ENCODE measurements at places on chromosomes 2 and 18. TPM values are rescaled to one million over a fixed set of nuclear protein-coding genes. Genes with fewer than 3 reads are reported as not detected.
A peak's percentile ranks its signal among the peaks of the same experiment; 100 is the strongest.

Gene PGAP1
- total RNA-seq = 65.0 TPM

GRCh38 chr2:63012541-63012940, 38.1 kb upstream of the OTX1 start:
- no peak for DNase-seq

DNA sequence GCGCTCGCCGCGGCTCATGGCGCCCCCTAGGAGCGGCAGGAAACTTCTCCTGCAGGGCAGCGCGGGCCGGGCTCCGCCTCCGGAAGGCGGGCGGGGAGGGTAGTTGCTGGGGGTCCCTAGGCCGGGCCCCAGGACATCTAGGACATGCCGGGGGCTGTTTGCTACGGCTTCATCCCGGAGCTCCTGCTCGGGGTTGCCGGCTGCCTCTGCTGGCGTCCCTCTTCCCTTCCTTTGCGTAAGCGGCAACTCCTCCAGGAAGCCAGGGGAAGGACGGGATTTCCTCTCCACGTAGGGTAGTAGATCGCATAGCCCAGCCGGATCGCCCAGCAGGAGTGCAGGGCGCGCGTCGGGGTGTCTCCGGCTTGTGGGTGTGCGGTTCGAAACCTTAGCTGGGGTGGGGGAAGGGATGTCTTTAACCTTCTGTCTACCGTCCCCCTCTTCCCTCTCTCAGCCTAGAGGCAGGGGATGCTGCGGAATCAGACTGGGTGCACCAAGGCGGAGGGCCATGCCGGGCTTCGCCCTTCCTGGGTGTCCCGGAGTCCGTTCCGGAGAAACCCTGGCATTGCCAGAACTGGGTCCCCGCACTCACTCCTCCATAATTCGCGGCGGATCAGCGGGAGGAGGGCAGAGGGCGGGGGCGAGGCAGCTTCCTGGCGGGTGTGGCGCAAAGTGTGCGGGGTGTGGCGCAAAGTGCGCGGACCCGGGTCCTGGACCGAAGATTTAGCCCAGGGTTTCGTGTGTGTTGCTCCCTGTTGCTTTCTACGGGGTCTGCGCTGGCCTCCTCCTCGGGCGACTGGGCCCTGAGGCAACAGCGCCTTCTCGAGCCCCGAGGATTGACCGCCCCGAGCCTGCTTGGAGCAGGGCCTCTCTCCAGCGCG, 12.2 kb upstream of the SKOR2 start:
- no peak for DNase-seq

- DNase-seq = no peak
Measured at GRCh38 chr18:32669549-32670165, 103.2 kb downstream of the KLHL14 start.

DNA sequence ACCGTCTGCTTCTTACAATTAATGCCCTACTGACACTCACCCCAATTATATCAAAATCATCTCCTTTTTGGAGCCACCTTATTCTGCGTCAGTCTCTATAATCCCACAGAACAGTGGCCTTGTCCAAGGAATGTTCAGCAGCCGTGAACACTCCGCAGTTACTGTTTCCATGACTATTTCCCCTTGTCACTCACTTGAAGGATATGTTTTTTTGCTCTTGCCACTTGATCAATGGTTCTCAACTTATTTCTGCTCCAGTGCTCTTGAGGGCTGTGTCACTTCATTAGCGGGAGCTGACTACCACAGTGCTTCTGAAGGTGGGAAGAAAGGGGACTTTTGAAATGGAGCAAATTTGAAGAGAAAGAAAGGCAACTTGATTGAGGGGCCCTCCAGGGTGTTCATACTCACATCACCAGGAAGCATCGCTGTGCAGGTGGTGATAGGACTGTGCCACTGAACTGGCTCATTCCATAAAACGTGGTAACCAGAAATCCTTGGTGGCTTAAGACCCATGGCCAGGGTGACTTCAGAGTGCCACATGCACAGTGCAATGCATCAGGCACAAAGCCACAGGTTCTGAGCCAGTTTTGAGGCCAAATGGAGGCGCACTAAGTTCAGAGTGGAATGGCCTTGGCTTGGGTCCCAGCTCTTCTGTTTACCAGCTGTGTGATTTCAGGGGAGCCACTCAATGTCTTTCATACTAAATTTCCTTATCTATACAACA, 320.6 kb upstream of the RAB12 start:
- no peak for DNase-seq

DNA sequence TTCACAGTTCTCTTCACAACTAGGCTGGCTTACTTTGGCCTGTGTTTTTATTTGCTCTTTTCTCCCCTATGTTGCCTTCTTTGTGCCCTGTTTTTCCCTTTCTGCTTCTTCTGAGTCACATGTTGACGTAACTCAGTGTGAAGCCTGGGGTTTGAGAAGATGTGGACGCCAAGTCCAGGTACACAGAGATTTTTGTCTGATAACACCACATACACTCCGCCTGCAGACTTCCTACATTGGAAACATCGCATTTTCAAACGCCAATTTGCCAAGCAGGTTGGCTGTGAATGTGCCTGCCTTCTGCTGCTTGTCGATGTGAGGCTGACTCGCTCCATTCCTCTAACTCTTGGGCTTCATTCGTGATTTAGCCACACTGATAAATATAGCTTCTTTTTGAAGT, 62.6 kb upstream of the FN1 start:
- DNase-seq = no peak

DNA sequence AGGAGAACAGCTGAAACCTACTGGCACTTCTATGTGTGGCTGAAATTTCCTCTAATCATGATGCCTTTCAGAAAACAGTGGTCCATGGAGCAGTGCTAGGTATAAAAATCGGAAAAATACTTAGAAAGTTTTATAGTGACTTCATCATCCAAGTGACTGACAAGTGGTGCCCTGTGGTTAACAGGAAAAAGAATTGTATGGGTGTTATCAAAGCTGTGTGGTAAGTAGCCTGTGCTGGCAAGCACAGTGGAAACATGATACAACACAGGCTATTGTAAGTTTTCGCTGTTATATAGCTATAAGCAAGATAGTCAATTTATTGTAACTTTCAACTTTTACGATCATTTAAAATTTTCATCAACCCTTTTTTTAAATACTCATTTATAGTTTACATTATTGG, 1599.7 kb upstream of the ZEB2 start:
- no peak for DNase-seq

- DNase-seq = peak; percentile 97
Measured at GRCh38 chr2:95165371-95166064, at the start of gene ZNF2. TSS of gene ZNF2 (plus strand) at chr2:95165809. CDS start at chr2:95176227, 10,418 bp downstream.

GRCh38 chr2:63792530-63792929, 49.2 kb upstream of the UGP2 start:
- no peak for DNase-seq

GRCh38 chr2:193584522-193584938, 1389.8 kb upstream of the TMEFF2 start:
- DNase-seq = no peak

GRCh38 chr2:160375802-160376469, 117.7 kb downstream of the RBMS1 start:
- no peak for DNase-seq

- DNase-seq = no peak
Measured at GRCh38 chr2:55581435-55581834, 36.0 kb downstream of the PPP4R3B start.

DNA sequence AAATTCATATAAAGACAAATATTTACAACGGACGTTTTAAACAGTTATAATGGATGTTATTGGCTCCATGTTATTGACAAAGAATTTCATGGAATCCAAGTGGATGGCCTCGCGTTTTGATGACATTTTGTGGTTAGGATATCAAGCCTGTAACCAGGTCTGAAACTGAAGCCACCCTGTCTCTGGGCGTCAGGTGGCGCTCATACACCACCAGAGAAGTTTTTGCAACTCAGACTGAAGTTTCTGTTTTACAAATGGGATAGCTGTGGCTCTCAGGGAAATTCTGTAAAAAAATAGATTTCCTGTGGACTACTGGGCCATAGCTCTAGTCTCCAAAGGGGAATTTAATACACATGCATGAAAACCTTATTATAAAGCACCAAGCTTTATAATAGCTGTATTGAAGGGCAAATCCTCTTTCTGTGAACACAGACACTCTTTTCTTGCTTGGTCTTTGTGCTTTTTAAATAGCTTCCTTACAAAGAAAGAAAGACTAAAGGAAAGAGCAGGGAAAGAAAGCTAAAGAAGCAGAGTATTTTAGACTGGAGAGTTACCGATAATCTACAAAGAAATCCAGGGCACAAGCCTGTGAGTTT, 86.7 kb downstream of the C18orf54 start:
- no peak for DNase-seq

DNA sequence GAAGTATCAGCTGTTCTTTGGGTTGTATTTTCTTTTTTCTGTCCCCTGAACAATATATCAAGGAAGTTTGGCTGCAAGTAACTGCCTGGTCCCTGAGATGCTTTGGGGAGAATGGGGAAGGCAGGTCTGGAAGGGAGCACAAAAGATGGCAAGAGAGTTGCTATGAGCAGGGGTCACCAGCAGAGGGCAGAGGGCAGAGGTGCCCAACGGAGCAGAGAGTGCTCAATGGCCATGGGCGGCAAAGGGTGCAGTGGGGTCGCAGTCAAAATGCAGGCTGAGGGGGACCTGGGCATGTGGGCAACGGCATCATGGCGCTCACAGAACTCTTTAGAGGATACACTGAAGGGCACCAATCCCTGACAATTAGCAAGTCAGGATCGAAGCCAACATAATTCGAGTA, 107.7 kb upstream of the ATP8B1 start:
- no peak for DNase-seq

DNA sequence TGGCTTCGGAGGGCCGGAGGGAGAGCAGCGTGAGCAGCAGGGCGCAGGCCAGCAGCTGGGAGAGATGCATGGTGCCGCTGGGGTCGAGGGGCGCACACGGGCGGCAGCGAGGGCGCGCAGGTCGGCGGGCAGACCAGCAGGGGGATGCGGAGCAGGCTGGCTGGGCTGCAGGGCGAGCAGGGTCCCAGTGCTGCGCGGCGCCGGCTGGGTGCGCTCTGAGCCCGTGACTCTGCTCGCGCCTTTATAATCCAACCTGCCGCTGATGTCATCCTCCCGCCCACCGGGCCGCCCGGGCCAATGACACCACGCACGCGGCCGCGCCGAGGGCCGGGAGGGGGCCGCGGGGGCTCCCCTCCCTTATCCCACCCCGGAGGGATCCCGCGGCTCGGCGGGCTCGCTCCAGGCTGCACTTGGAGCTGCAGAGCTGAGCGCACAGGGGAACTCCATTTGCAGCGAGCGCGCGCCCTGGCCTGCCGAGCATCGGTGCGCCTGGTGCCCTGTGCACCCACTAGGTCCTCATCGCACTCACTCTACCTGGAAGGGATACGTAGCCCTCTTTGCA, at the start of gene NPPC:
TSS of gene NPPC (minus strand) at position 217 of the 562 bp plus-strand sequence. CDS start at position 70, 147 bp downstream.
- DNase-seq = peak; percentile 62

Data from natural killer cell treated with Interleukin-12 subunit alpha and Interleukin-12 subunit beta and Interleukin-15 and Interleukin-18, amount 100 ng/mL, for 72 hours (primary cell).